ENCODE measurements at places on chromosomes 7 and 10.

DNA sequence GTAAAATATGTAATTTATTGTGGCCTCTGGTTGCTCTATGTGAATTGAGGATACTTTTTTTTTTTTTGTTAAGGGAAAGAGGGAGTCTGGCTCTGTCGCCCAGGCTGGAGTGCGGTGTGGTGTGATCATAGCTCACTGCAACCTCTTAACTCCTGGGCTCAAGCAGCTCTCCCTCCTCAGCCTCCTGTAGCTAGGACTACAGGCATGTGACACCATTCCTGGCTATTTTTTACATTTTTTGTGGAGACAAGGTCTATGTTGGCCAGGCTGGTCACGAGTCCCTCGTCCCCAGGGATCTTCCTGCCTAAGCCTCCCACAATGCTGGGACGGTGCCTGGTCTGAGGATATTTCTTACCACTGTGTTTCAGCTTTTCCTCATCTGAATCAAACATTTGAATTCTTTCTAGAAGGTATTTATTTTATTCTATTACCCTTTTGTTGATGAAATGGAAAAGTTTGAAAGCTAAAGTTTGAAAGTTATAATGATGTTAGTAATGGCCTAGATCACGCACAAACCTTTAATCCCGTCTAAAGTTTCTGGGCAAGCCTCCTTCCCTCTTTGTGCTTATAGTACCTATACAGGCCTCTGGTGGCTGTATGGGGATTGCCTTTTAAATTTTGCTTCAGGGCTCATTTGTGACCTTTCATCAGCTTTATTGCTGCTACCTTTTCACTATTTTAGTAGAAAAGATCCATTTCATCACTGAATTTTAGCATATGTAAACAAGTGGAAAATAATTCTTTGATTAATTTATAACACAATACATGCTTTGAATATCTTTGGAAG is 2.0 kb downstream of the IFRD1 start:
- DNase-seq = peak; percentile 70

DNA sequence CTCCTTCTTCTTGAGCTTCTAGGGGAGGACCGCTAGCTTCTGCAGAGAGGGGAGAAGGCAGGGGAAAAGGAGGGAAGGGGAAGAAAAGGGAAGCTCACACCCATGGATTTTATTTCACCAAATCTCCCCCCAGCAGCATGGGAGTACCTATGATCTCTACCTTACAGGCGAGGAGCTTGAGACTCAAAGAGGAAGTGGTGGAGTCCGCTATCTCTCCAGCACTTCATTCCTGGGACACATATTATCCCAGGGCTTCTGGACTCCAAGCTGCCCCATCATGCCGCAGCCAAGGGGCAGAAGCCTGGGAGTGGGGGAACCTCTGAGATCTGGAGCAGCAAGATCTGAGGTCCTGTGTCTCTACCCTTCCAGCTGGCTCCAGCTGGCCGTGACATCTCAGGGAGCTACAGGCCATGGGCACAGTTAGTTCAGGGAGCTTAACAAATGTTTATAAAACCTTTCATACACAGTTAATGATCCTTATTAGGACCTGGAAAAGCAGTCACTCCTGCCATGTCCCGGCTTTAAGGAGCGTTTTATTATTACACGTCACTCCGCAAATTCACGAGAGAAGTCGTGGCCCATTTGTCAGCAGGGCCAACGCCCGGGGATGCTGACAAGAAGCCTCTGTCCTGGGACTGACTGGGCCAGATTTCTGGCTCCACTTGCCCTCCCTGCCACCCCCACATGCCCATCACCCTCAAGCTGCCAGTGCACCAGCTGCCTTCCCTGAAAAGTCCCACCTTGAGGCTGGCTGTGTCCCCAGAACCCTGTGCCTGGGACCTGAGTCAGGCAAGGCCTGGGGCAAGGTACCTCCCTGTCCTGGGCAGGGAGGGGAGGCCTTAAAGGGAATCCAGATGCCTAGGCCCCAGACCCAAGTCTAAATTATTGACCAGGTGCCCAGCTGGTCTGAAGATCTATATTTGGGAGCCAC is 132.1 kb upstream of the ZMIZ1 start:
- DNase-seq = no peak

GRCh38 chr10:10910634-10911033 is 107.0 kb upstream of the CELF2 start:
- DNase-seq = no peak

- DNase-seq = no peak
Measured at GRCh38 chr7:2897023-2897422, 52.9 kb upstream of the GNA12 start.

DNA sequence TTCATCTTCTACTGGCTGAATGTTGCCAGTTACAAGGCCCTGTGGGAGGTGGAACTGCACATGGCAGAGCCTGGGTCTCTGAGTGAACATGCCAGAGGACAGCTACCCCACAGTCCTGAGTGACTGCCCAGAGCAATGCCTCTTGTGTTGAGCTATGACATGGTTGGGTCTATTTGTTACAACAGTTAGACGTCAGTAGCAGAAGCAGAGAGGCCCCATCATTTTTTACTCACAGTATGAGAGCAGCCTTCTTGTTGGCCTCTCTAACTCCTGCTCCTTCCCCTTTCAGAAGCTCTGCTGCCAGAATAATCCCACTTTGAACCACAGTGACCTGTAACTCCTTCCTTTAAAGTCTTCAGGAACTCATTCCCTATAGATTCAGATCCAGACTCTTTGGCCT is 30.8 kb upstream of the NRP1 start:
- no peak for DNase-seq

- DNase-seq = peak; percentile 81
Measured at GRCh38 chr10:71735709-71736569, 16.4 kb upstream of the C10orf105 start.

- no peak for DNase-seq
Measured at GRCh38 chr7:36110584-36110983, 42.5 kb upstream of the EEPD1 start.

GRCh38 chr10:7952266-7952665 is 102.2 kb upstream of the GATA3 start:
- DNase-seq = peak; percentile 49

GRCh38 chr7:12004581-12004980 is 172.6 kb upstream of the THSD7A start:
- DNase-seq = no peak

DNA sequence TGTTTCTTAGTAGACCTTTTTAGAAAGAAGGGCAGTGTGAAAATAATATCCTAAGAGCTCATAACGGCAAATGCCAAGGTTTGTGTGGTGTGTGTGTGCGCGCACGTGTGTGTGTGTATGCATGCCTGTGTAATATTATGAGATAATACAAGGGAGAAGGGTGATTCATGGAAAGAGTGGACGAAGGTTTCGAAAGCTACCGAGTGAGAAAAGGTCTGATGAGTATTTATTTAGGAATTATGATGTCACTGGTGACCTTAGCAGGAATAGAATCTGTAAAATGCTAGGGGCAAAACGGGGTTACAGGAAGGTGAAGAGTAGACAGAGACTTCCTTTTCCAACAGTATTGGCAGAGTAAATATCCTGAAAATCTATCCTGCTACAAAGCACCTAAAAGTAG is 107.3 kb downstream of the AHR start:
- DNase-seq = no peak

DNA sequence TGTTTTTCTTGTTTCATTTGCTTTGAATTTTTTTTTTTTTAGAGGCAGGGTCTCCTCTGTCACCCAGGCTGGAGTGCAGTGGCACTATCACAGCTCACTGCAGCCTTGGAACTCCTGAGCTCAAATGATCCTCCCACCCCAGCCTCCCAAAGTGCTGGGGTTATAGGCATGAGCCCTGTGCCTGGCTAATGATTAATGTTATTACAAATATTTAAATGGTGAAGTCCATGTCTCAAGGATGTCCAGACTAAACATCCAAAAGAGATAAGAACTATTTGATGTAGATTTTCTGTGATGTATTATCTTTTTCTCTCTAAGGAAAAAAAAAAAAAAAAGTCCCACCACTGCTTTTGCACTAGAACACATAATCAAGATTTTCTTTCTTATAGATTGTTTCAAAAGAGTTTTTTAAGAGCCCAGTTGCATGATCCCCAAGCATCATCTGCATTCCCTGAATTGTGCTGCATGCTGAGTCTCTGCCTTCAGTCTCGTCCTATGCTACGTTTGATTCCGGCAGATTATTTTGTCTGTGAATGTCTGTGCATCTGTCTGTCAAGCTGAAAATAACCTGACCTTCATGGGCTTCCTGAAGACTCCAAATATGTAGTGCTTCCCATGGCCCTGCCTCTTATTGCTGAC is 33.4 kb downstream of the MACROH2A2 start:
- DNase-seq = no peak

DNA sequence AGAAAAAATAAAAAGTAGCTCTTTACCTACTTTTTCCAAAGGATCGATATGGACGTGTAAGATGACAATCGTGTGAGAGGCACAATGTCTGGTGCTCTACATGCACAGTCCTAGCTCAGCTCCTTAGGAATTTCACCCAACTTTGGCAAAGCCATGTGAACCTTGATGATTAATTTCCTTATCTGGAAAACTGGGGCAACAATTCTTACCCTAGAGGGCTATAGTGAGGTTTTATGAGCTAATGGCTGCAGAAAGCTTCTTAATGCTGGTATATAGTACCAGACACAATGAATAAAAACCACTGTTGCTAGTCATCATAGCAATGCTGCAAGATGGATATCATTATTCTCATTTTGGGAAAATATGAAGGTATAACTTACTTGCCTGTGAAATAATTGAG is 202.7 kb downstream of the PARD3 start:
- no peak for DNase-seq

DNA sequence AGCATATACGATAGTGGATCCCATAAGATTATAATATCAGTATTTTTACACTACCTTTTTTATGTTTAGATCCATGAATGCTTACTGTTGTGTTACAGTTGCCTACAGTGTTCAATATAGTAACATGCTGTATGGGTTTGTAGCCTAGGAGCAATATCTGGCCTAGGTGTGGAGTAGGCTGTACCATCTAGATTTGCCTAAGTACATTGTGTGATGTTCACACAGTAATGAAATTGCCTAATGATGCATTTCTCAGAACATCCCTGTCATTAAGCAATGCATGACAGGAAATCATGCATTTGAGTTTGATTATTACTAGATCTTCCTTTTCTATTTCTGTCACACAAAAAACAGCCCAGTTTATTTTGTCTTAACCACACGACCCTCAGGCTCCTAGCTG is 14.5 kb downstream of the CBX3 start:
- no peak for DNase-seq

- no peak for DNase-seq
Measured at GRCh38 chr7:43761382-43761781, 2.9 kb downstream of the BLVRA start.

DNA sequence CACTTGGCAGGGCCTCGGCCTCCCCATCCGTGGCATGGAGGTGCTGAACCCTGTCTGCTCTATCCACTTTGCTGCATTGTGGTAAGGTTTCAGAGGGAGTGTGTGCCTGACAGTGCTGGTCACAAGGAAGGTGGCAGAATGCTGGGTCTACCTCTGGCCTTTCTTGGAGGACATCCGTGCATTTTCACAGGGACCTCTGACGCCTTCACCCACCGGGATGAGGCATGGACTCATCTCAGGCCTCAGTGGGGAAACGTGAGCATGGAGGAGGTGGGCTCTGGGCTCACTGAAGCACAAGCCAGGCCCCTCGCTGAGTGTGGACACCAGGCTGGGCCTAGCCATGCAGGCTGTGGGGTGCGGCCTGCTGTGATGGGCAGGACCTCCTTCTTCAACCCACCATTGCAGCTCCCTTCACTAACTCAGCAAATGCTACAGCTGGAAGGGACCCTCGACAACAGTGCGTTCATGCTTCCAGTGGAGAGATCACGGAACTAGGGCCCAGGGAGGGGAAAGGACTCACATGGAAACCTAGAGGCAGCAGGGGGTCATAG is 8.6 kb downstream of the TBATA start:
- DNase-seq = no peak

- DNase-seq = peak; percentile 88
Measured at GRCh38 chr10:110446954-110447608, 50.6 kb upstream of the DUSP5 start.

- DNase-seq = no peak
Measured at GRCh38 chr7:45700556-45700955, 126.4 kb downstream of the ADCY1 start.

DNA sequence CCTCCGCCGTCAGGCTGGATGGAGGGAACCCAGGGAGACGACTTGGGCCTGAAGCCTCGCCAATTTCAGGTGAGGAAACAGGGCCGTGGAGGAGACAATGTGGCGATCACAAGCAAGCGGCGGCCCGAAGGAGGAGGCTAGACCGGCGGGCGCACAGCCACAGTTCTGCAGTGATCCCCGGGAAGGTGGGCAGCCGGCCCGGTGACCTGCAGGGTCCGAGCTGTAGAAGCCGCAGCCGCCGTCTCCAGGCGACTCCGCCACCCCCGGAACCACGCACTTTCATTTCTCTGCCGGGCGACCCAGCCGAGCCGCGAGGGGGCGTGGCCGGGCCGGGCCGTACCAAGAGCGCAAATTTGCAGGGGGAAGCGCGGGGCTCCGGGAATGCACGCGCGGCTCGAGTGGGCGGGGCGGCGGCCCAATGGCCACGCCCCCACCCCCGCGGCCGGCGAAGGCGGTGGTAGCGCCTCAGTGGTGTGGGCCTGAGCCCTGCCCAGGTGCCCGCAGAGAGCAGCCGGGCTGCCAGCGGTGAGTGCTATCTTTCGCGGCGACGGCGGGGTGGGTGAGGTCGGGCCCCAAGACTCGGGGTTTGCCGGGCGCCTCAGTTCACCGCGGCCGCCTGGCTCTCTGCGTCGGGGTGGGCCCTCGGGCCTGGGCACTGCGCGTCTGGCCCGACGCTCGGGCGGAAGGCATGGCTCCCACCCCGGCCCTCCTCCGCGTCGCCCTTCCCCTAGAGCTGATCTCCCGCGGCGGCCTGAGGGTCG is at the start of gene POR:
Gene POR (plus strand): TSS at position 501 of the 761 bp plus-strand sequence. CDS start 38,847 bp downstream, outside the sequence.
- DNase-seq = peak; percentile 95

DNA sequence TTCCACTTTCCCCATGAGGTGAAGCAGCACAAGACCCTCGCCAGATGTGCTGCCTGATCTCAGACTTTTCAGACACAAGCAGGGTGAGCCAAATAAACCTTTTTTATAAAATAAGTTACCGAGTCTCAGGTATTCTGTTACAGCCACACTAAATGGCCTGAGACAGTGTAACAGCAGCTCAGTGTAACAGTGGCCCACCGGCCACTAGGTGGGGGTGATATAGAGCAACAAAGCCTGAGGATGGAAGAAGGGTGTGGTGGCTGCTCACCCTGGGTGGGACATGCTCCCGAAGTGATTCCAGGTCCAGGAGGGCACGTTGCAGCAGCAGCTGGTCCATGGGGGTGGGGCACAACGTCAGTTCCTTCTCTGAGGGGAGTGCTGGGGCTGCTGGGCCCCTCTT is 44.6 kb downstream of the BMS1 start:
- peak; percentile 27 for DNase-seq

Data from hematopoietic multipotent progenitor cell treated with erythropoietin and hydrocortisone succinate and interleukin-3 and kit ligand, for 4 days (in vitro differentiated cells).